ENCODE measurements at places on chromosomes 3 and 15.
A peak's percentile ranks its signal among the peaks of the same experiment; 100 is the strongest.

- DNase-seq, result no peak
These were observed 2.8 kb upstream of the GP5 start for GRCh38 chr3:194401868-194402329.

GRCh38 chr3:113659101-113659541 is 37.3 kb downstream of the USF3 start:
- no peak for DNase-seq

DNA sequence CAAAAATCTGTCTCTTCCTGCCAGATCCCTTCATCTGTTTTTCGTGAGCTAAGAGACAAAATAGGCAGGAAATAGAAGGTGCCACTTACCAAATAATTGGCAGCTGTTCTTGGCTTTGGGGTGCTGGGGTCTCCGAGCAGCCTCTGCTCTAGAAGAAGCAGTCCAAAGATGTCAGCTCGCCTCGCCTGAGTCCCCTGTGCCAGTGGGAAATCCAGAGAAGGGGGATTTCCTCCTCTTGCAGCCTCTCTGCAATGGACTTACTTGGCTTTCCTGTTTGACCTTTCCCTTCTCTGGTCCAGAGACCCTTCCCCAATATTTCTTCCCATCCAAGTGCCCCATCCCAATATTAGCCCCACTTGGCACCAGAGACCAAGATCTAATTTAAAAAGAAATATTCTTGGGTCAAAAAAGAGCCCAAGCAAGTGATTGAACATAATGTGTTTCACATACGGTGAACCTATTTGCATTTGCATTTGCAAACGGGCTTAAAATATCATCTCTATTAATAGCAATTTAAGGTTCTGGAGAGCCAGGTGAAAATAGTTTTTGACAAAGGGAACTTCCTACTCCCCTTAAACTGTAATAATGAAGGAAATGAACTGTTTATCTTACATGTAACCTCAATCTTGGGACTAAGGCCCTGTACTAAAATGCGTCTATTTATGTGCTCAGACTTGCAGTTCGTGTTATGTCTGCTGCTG is 23.2 kb downstream of the CD86 start:
- no peak for DNase-seq

GRCh38 chr3:171465763-171466162 is 5.6 kb upstream of the TNIK start:
- DNase-seq, result no peak

- DNase-seq, result no peak
These were observed 26.8 kb downstream of the DCBLD2 start for GRCh38 chr3:98874602-98875249.

DNA sequence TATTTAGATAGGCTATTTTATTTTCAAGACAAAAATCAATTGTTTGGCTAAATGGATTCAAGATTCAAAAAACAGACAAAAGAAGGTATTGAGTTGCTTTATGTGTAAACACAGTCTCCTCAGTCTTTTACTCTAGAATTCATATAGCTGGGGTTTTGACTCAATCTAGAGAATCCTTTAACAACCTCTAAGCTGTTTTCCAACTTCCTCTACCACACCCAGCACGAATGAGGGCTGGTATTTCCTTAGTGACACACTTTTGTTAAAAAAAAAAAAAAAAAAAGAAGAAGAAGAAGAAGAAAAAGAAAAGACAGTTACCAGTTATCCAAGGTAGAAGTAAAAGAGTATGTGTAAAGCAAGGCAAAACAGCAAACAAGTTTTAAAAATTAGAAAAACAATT is 732.8 kb upstream of the GOLIM4 start:
- DNase-seq, result no peak

DNA sequence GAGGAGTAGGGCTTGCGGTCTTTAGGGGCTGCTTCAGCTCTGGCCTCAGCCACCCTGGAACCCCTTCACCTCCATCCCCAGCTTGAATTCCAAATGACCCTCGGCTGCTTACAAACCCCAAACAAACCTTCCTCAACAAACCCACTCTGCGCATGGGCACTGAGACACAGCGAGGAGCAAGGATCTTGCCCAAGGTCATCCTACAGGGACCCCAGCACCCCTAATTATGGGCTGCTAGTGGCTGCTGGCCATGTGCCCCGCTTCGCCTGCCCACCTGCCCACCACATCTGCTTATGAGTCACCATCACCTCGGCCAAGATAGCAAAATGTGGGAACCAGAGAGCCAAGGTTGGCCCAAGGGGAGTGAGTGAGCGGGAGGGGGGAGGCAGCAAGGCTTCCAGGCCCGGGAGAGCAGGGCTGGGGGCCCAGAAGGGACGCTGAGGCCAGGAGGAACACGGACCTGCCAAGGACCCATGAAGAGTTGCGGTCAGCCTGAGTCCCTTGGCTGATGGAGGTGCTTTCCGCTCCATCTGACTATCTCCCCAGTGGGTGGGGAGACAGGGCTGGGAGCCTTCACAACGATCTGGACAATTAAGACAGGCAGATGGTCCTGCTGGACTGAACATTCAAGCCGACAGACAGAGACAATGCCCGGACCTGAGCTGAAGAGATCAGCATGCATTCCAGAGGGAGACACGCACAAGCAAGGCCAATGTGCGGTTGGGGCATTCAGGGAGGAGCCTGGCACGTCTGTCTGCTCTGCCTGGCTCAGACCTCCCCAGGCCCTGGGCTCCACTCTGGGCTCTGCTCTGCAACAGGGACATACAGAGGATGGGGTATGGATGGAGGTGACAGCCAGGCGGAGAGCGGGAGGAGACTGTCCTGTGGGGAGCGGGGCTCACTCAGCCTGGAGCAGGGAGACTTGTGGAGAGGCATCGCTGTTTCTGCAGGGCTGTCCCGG is 10.8 kb upstream of the GRIP2 start:
- DNase-seq, result no peak

GRCh38 chr15:48176112-48176511 is 2.0 kb downstream of the MYEF2 start:
- DNase-seq, result no peak

- no peak for DNase-seq
These were observed 13.0 kb downstream of the PHLDB2 start for GRCh38 chr3:111871809-111872623.

DNA sequence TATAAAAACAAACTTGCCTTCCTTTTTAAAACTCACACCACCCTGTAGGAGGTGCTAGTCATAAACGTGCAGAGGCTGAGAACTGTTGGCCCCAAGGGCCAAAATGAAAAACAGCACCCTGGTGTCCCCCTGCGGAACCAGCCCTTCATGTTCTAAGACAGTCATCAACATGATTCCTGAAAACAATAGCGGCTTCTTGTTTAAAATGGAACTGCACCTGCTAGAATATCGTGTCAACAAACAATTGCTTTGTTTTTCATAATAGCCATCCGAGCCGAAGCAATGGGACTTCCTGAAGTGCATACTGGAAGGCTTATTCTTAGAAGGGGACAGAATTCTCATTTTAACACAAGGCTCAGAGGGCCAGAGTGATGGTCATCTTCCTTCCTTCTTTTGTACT is 43.7 kb downstream of the MECOM start:
- DNase-seq, result no peak

- no peak for DNase-seq
These were observed 36.0 kb downstream of the GRAMD2A start for GRCh38 chr15:72161361-72162132.

GRCh38 chr3:192826214-192827006 is 91.2 kb downstream of the MB21D2 start:
- DNase-seq, result no peak

DNA sequence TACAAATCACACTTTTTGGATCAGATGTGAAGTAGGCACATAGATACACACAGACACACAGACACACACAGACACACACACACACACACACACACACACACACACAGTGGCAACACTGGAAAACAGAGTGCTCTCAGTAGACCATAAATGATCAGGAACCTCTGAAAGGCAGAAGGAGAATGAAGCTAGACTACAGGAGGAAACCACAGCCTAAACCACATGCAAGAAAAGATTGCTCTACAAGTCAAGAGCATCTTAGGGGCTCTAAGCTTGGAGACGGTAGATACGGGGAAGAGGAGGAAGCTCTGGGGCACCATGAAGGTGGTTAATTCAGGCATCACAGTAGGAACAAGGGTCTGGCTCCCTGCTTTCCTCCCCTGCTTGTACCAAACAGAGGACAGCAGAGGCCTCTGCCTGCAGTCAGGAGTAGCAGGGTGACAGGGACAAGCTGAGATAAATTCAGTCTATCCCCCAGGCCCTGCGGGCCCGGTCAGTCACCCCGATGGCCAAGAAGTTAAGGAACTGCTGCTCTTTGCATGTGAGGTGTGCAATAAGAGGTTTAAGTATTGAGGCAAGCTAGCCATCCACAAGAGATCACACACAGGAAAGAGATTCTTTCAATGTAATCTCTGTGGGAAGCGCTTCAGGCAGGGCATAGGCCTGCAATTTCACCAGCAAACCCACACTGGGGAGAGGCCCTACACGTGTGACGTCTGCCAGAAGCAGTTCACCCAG is 23.5 kb upstream of the ARPIN start:
- no peak for DNase-seq

DNA sequence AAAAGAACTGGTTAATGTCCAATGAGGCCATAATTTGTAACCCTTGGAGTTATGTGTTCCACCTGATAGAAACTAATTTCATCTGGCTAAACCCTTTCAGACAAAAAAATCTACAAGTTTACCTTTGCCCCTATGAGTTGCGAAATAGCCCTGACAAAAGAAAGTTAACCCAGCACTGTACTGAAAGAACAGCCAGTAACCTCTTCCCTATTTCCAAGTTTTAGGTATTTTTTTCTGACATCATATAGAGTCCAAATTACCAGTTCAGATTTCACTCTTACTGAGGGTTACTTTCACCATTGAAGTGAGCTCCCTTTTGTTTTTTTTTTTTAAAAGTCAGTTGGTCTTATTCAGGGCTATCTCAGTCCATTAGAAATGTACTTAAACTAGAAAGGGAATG is 42.8 kb upstream of the PTPRG start:
- DNase-seq, result no peak

DNA sequence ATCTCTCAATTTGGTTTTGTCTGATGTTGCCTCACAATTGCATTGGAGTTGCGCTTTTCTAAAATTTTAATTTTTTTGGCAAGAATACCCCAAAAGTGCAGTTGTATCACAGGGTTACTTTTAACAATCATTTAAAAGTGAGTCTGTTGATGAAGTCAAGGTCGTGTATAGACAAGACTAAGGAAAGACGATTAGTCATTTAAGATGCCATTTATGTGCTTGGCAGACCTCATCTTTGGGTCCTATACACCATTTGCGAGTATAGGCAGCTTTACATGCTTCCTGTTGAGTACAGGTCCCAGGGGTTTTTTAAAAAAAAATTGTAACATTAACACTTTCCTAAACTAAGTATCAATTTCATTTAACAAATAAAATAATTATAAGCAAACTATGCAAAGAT is 12.5 kb downstream of the ARNT2 start:
- no peak for DNase-seq

DNA sequence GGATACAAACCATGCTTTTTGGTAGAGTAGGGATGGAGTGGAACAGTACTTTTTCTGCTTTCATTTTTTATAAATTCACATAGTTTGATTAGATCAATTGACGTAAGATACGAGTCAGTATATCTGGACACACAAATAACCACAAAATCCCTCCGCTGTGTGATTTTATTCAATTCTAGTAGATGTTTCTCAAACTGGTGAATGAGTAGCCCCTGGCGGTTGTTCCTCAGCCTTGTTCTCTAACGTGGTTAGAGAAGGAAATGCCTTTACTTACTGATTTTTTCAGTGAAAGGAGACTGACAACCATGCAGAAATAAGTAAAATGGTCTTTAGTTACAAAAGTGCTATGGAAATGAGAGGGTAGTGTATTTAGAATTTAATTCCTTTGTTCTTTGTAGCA is 161.0 kb downstream of the TCF12 start:
- DNase-seq, result no peak

DNA sequence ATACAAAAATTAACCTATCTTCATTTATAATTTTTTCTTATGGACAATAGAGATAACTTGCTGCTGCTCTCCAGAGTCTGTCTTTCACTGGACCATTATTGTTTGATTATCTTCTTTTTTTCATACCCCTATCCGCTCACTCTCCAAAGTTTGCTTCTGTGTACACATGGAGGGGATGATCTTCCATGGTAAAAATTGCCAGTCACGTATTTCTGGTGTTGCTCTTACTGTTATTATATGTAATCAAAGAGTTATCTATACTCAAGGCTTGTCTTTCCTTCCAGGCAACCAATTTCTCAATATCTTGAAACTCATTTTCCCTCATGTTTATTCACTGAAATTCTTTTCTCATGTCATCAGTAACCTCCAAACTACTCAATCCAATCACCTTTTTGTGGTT is 817.8 kb upstream of the NECTIN3 start:
- no peak for DNase-seq

DNA sequence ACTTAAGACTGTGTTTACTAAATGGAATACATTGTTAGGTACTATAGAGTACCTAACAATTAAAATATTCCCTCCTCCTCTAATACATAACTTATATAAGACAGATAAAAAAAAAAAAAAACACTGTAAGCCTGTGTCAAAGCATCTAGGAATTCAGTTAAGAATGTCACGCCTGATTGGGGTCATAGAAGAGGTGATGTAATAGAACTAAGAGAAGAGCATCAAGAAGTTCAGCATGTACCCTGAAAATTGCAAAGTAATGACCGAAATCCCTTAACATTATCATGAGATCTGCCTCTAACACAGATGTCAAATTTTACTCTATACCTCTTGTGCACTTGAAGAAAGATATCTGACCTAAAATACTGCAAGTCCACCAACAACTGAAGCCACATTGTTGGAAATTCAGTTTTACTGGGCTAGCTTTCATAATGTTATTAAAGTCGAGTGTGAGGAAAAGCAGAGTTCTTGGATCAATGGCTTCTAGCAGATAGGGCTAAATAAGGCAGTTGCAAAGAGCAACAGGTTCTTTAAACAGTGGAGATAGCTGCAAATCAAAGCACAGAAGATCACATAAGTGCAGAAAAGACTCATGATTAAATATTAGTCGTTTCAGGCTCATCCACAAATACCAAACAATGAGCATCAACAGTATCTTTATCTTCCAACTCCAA is 75.0 kb downstream of the TBL1XR1 start:
- DNase-seq, result no peak

DNA sequence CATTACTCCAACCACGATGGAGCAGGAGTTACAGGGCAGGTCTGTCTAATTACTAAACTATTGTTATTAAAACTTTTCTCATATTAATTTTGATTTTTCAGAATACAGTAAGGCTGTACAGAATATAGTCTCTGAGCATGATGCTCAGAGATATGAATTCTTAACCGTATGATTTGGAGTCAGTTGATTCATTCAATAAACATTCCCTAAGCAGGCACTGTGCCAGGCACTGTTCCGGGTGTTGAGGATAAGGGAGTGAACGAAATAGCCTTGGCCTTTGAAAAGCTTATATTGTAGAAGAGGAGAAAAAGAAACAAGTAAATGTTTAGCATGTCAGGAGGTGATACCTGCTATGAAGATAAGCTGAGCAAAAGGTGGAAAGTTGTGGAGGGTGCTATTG is 187.3 kb downstream of the KCNAB1 start:
- DNase-seq, result no peak

- peak; percentile 58 for DNase-seq
These were observed at the start of gene FOXP1 for GRCh38 chr3:71583566-71584393. TSS of gene FOXP1 (minus strand) at chr3:71583728. CDS start at chr3:71198381, 385,347 bp downstream.
